ENCODE measurements at places on chromosomes 3 and 15.
A peak's percentile ranks its signal among the peaks of the same experiment; 100 is the strongest.

DNA sequence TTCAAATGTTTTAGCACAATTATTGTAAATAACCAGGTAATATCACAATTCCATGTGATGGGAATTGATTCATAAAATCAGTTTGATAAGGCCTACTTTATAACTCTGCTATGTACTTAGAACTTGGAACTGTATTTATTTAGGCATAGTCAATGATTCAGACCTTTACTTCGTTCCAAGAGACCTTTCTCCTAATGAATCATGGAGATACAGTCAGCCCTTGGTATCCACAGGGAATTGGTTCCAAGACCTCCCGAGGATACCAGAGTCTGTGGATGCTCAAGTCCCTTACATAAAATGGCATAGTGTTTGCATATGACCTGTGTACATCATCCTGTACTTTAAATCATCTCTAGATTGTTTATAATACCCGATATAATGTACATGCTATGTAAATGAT lies 60.8 kb upstream of the UMPS start:
- DNase-seq, result peak; percentile 55

- DNase-seq, result peak; percentile 47
These were observed 16.0 kb downstream of the TNK2 start for GRCh38 chr3:195892105-195893043.

GRCh38 chr15:40069178-40070165 lies 30.5 kb upstream of the SRP14 start:
- no peak for DNase-seq

- peak; percentile 51 for DNase-seq
These were observed 44.6 kb downstream of the BDH1 start for GRCh38 chr3:197511130-197511529.

- no peak for DNase-seq
These were observed 231.1 kb upstream of the COL8A1 start for GRCh38 chr3:99407257-99407656.

GRCh38 chr3:102180280-102180931 lies 254.4 kb upstream of the ZPLD1 start:
- DNase-seq, result peak; percentile 77
